HCT116 (cell line): ENCODE measurements at places on chromosomes 1 and 21.

DNA sequence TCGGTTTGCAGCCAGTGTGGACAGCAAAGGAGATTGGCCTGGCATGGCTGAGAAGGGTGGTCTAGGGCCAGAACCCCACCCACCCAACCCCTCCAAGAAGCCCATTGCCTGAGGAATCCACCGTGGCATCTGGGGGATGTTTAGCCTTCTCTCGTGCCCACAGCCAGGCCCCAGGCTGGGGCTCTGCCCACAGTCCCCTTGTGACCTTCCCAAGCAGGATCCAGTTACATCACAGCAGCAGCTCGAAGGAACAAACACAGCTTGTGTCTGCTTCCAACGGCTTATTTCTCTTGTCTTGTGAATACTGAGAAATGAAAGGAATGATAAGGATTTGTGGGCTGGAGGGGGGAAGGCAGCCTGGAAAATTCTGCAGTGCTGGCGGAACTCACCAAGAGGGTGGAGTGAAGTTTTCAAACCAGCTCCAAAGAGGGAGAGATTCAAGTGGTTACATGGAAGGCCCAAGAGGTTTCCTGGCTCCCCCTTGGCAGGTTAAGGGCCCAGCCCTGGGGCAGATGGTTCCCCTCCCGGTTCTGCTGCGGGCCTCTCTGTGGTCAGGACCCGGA is 61.6 kb downstream of the DHRS3 start:
- no peak for DNase-seq

DNA sequence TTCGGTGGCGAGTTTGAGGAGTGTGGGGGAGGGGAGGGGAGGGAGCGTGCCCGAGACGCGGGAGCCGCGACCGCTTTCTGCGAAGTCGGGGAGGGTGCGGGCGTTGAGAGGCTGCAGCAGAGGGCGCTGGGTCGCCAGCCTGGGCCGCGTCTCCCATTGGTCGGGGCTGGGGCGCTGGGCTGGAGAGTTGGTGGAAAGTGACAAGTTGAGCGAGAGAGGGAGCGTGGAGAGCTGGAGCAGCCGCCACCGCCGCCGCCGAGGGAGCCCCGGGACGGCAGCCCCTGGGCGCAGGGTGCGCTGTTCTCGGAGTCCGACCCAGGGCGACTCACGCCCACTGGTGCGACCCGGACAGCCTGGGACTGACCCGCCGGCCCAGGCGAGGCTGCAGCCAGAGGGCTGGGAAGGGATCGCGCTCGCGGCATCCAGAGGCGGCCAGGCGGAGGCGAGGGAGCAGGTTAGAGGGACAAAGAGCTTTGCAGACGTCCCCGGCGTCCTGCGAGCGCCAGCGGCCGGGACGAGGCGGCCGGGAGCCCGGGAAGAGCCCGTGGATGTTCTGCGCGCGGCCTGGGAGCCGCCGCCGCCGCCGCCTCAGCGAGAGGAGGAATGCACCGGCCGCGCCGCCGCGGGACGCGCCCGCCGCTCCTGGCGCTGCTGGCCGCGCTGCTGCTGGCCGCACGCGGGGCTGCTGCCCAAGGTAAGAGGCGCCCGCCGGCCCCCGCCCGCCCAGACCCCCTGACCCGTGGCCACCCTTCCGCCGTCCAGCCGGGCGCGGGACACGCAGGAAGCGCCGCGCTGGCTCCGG is at the start of gene ROR1:
Gene ROR1, plus strand, starts transcription at position 203 of the 802 bp plus-strand sequence.
- DNase-seq: peak; percentile 72

- DNase-seq: no peak
Observed at GRCh38 chr1:184972315-184973055, 1.8 kb downstream of the NIBAN1 start.

- no peak for DNase-seq
Observed at GRCh38 chr1:65467536-65467935, 47.1 kb downstream of the LEPR start.

DNA sequence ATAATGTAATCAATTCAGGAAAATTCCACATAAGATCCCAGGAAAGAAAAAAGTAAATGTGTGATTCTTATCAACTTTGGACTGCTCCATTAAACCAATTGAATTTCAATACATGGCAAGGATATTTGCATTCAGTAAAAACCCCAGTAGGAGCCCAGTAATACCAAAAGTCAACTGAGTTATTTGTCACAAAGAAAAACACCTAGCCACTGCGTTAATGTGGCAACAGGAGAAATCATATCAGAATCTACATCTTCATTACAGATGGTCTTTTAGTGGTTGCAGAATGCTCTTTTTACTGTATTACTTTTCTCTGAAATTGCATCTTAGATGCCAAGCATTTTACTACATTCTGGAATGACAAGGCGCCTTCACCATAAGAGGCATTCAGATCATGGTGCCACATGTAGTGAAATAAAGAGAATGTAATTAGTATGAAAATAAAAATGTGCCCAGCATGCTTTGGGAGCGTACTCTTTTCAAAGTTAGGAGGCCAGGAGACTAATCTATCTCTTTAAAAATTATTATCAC is 180.7 kb downstream of the PATJ start:
- DNase-seq: no peak

GRCh38 chr1:9115351-9116205 is 13.3 kb downstream of the GPR157 start:
- DNase-seq: no peak

DNA sequence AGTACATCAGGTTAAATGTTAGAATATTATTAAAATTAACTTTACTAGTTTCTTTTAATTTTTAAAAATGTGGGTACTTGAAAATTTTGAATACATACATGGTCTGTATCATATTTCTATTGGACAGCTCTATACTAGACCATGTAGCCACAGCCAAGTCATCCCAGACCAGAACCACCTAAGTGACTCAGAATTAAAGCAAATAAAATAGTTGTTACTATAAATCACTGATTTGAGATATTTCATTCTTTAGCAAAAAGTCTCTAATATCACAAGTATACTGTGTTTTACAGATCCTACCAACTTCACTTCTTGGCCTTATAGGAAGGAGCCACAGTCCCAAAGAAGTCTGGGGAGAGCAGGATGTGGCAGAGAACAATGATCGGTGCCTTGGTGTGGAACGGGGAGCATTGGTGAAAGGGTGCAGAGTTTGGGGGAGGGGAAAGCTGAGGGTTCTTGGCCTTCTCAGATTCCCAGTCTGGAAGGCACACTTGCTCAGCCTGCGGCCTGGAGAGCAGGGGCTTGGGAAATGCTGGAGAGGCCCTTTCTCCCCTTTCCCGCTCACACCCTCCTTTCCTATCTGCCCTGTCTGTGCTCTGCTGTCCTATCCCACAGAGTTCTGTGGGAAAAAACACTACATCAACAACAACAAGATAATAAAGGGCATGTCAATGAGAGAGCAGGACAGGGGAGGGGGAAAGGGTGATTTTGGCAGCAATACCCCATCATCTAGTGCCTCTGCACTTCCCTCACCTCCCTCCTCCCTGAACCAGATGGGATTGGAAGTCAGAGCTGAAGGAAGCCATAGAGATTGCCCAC is 122.1 kb downstream of the NGF start:
- no peak for DNase-seq

GRCh38 chr1:191490303-191490702 is 668.0 kb upstream of the RGS18 start:
- no peak for DNase-seq
